ENCODE measurements at places on chromosomes 2 and 18.

DNA sequence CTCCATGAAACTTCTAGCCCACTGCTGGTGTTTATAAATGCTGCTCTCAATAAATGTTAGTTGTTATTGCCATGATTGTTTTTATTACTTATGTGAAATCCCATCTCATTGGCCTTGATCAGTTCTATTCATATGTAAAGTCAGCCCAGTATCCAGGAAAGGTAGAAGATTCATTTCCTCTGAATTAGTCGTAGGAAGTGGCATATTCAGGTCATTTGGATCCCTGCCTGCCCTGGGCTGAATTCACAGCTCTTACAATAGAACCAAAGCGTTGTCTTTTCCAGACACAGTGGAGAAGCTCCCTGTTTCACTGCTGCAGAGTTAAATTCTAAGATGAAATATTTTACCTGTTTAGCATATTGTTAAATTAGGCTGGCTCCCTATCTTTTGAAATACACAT is 70.3 kb downstream of the MAIP1 start:
- DNase-seq: no peak

DNA sequence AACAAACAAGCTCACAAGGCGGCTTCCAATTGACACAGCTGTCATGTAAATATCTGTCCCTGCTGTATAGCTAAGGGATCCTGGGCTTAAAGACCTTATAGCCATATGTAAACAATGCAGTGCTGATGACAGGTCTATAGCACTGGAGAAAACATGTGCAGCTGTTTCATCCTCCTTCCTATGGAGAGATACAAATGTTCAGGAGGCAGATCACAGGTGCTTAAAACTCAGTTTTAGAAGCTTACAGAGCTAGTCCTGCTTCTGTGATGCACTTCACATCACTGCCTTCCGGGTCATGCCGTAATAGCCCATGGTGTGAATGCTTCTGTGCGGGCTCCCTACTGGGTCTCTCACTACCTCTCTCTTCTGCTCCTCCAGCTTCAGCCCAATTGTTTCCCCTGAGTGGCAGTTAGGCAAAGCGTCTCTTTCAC is 262.4 kb upstream of the CHST9 start:
- no peak for DNase-seq

DNA sequence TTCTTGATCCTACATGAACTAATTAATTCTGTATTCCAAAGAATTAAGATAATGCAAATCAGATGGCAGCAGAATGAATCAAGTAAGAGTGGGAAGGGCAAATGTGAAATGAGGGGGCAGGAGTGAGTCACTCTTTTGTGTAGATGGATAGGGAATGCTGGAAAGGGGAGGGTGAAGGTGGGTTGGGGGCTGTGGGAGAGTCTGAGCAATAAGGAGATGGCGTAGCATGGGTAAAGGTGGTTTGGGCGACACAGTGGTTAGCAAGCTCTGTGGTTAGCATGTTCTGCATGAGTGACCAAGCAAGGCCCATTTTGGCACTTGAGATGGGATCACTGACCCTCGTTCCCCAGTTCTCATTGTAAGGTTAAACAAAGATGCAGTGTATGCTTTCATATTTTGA is 20.4 kb downstream of the GPD2 start:
- no peak for DNase-seq

- no peak for DNase-seq
Observed at GRCh38 chr2:57867730-57868129, 178.9 kb upstream of the VRK2 start.

DNA sequence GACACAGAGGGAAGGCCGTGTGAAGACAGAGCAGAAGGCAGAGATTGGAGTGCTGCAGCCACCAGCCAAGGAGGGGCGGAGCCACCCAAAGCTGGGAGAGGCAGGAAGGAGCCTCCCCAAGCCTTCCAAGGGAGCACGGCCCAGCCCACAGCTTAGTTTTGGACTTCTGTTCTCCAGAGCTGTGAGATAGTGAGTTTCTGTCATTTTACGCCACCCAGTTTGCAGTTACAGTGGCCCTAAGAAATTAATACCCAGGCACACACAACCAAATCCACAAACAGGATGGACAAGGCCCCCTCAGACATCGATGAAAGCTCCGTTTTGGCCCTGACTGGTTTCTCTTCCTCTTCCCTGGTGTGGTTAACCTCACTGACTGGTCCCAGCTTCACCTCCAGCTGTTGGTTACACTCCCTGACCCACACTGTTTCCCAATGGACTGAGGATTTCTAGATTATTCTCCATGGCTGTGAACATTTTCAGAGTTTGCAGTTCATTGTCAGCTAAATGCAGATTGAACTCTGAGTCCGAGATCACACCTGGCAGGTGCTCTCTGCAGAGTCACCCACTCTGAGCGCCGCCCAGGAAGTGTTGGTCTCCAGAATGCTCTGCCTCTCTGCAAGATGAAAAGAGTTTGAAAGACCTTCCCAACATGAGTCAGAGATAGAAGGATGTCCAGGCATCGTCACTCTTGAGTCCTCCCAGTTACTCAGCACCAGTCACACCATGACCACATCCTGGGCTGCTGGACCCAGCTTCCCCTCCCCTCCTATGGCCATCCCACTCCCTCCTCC is 100.2 kb downstream of the TWIST2 start:
- DNase-seq: peak; percentile 93

DNA sequence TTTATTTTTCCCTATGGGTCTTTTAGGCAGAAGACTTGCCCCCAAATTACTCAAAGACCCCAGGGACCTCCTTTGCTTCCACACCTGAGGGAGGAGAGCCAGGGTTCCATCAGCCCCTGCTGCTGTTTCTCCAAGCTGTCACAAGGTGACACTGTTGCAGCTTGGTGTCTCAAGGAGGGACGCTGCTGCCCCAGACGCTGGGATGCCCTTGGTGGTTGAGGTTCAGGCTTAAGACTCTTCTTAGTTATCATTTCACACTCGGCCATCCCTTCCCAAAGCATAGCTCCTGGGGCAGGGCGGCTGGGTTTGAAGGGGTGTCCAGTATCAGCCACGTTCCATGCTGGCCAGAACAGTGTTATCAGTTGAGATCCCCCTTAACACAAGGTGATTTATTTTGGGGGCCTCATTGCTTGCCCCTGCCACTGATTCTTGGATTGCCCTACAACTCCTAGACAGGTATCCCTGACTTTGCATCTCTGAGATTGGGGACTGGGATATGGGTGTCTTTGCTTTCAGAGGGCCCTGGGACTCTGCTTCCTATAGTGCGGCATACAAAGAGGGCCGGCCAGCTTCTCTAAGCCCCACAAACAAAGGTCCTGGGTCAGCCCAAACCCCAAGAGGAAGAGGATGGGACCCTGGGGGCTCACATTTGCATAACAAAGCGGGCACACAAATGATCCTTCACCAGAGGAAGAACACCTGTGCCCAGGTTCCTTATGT is 22.7 kb downstream of the GPR55 start:
- peak; percentile 51 for DNase-seq

DNA sequence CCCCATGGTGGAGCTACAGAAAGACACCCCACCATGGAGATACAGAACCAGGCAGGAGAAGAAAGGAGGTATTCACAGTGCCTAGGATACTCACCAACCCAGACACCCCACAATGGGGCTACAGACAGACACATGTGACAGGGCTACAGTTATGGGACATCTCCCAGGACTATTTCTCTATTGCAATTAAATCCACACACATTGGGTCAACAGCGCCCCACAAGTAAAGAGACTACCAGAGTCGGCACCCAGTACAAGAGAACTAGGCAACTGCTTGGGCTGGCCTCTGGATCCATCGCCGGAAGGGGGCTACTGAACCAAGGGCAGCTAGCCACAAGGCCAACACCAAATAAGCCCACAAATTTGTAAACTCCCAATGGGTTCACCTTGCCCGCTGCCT is 310.1 kb upstream of the NCKAP5 start:
- DNase-seq: no peak

GRCh38 chr18:22455425-22456115 is 37.9 kb upstream of the CTAGE1 start:
- DNase-seq: no peak

- peak; percentile 92 for DNase-seq
Observed at GRCh38 chr2:29753671-29754444, 167.5 kb downstream of the ALK start.

DNA sequence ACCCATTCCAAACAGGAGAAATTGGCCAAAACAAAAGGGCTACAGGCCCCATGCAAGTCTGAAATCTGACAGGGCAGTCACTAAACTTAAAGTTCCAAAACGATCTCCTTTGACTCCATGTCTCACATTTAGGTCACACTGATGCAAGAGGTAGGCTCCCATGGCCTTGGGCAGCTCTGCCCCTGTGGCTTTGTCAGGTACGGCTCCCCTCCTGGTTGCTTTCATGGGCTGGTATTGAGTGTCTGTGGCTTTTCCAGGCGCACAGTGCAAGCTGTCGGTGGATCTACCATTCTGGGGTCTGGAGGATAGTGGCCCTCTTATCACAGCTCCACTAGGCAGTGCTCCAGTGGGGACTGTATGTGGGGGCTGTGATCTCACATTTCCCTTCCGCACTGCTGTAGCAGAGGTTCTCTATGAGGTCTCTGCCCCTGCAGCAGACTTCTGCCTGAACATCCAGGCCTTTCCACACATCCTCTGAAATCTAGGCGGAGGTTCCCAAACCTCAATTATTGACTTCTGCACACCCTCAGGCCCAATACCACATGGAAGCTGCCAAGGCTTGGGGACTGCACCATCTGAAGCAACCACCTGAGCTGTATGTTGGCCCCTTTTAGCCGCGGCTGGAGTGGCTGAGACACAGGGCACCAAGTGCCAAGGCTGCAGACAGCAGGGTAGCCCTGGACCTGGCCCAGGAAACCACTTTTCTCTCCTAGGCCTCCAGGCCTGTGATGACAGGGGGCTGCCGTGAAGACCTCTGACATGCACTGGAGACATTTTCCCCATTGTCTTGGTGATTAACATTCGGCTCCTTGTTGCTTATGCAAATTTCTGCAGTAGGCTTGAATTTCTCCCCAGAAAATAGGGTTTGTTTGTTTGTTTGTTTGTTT is 28.7 kb downstream of the PARD6G start:
- no peak for DNase-seq

DNA sequence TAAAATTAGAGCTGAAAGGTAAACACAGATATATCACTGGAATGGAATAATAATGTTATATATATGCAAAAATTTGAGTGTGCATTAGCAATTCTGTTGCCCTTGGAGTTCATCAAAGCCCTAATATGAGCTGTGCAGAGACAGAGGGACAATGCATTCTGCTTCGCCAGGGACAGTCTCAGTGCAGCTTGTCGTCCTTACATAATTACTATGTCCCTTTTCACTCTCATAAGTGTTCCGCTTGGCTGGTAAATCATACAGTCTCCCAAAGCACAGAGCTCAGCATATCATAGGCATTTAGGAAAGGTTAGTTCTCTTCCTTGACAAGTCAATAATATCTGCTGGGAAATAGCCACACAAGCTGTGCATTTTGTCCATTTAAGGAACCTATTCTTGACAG is 30.7 kb downstream of the MAPK4 start:
- DNase-seq: no peak

GRCh38 chr2:241201445-241202267 is 13.2 kb downstream of the ANO7 start:
- DNase-seq: no peak

DNA sequence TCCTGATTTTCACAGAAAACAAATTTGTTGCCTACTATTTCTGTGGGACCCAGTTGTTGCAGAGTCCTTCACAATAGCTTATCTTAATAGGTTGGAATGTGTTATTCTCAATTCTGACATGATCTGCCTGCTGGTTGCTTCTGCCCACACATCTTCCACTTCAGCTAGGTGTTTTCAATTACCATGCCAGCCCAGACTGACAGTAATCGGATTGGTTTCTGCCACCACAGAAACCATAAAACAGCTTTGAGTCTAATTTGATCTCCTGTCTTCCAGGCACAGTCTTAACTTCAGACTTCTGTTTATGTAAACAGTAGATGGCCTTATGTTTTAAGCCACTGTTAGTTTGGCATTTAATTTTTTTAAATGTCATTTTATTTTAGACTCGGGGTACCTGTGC is 248.2 kb upstream of the RBMS1 start:
- DNase-seq: no peak
